ENCODE measurements at places on chromosomes 2 and 18.

DNA sequence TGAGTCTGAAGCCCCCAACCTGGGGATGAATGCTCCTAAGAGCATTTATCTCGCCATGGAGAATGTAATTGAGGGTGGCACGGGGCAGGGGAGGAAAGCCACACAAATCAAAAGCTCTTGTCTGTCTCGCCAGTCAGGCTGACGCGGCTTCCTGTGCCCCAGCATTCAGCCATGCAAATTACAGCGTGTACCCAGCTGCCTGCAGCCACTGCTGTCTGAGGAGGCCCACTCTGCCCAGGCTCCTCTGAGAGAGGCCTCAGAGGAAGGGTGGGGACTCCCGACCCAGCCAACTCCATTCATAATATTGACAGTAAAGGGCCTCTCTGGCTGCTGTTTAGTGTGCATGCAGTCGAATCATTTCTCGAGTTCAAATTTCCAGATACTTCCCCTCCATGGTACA, 22.0 kb downstream of the SMAD7 start:
- no peak for DNase-seq

GRCh38 chr2:215660687-215661086, 224.8 kb upstream of the FN1 start:
- peak; percentile 14 for DNase-seq

- no peak for DNase-seq
Observed at GRCh38 chr2:153373510-153374279, 104.9 kb downstream of the RPRM start.

GRCh38 chr2:153287109-153287801, 191.3 kb downstream of the RPRM start:
- no peak for DNase-seq

GRCh38 chr2:203623096-203623495, 83.3 kb upstream of the CD28 start:
- peak; percentile 73 for DNase-seq

GRCh38 chr18:55968550-55968949, 380.6 kb upstream of the TCF4 start:
- DNase-seq = peak; percentile 23

GRCh38 chr2:241459520-241459919, 48.9 kb downstream of the STK25 start:
- DNase-seq = no peak

GRCh38 chr18:78728784-78729467, 250.7 kb upstream of the SALL3 start:
- DNase-seq = no peak

- DNase-seq = peak; percentile 43
Observed at GRCh38 chr2:16862471-16862870, 196.8 kb upstream of the CYRIA start.

GRCh38 chr18:23542461-23542860, 39.1 kb downstream of the RMC1 start:
- DNase-seq = no peak

GRCh38 chr2:239118675-239119211, 270.9 kb downstream of the TWIST2 start:
- no peak for DNase-seq

- DNase-seq = no peak
Observed at GRCh38 chr18:22408059-22408458, 9.7 kb downstream of the CTAGE1 start.

- no peak for DNase-seq
Observed at GRCh38 chr2:129812071-129812470, 167.4 kb upstream of the RAB6C start.

- DNase-seq = no peak
Observed at GRCh38 chr2:220064111-220065030, 436.9 kb downstream of the SLC4A3 start.

DNA sequence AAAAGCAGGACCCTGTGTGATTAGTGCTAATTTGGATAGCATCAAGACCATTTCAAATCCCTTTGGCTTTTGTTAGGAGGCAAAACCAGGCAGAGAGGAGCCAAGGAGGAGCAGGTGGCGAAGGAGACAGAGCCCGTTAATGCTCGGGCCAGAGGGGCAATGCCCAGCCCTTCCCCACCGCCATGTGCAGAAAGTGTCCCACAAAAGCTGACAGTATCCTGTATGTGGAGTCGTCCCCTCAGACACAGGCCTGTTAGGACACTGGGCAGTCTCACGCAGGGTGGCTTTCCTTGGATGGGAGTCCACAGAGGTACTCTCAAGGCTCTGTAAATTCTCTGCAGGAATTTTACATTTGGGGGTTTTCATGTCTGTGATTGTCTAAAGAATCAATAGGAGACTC, 44.8 kb upstream of the TFCP2L1 start:
- DNase-seq = no peak

DNA sequence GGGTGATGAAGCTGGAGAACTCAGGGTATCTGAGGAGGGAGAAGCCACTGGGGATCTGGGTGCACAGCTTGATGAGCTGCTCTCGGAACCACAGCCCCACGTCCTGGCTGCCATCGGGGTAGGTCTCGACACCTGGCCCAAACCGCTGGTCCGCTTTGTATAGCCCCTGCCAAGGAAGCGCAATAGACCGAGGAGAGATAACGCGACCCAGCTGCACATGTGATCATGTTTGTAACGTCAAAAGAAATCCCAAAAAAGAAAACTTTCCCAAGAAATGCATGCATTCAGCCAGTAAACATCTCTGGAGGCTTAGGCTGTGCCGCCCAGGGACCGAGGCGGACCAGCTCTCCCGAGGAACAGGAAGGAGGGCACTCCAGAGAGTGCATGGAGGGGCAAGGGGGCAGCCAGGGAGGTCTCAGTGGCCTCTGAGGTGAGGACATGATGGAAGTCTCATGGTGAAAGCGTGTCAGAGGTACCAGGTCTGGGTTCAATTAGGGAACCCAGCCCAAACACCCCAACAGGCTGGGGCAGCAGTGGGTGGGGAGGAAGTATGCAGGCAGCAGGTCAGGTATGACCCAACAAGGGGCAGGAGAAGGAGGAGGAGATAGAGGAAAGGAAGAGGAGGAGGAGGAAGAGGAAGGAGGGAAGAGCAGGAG, 28.3 kb downstream of the ANKMY1 start:
- DNase-seq = no peak

GRCh38 chr2:43727634-43728014, 46.2 kb upstream of the DYNC2LI1 start:
- DNase-seq = no peak

- no peak for DNase-seq
Observed at GRCh38 chr2:142323206-142323605, 192.4 kb upstream of the LRP1B start.

- DNase-seq = peak; percentile 41
Observed at GRCh38 chr2:20185176-20186022, 39.5 kb downstream of the SDC1 start.

GRCh38 chr2:60252581-60253150, 300.8 kb downstream of the BCL11A start:
- DNase-seq = no peak

- DNase-seq = no peak
Observed at GRCh38 chr2:86416146-86416545, 25.0 kb upstream of the KDM3A start.

GRCh38 chr2:236828820-236829219, 256.9 kb upstream of the COPS8 start:
- no peak for DNase-seq

DNA sequence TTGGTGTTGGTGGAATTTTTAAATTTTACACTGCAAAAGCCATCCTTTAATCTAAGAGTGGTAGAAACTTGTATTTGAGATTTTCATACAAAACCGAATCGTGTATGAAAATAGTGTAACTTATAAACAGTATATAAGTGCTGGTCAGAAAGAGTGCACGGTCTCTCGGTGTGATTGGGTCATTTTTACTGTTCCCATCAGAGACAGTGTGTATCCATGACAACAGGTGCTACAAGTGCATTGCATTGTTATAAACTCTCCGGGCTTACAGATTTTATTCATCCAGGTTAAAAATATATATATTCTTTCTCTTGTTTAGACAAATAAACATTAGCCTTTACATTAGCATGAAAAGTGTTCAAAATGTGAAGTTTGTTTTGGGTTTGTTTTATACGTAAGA, 721.9 kb downstream of the METTL4 start:
- DNase-seq = no peak

All from MCF 10A (cell line).